NCI-H146 (cell line): ENCODE measurements at places on chromosomes 11 and 22.

DNA sequence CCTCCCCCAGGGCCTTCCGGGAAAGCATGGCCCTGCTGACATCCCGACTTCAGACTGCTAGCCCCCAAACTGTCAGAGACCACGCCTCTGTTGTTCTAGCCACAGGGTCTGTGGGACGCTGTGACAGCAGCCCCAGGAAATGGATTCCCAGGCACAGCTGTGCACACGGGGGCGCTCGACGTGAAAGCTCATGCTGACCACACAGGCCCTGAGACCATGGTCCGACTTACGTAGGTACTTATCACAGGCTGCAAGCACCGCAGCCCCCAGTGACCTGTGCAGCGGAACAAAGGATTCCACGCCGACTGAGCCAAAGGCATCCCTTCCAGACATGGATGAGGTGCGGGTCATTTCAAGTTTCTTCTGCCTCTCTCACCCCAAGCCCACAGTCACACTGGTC, 150.6 kb downstream of the CTTN start:
- DNase-seq = no peak

DNA sequence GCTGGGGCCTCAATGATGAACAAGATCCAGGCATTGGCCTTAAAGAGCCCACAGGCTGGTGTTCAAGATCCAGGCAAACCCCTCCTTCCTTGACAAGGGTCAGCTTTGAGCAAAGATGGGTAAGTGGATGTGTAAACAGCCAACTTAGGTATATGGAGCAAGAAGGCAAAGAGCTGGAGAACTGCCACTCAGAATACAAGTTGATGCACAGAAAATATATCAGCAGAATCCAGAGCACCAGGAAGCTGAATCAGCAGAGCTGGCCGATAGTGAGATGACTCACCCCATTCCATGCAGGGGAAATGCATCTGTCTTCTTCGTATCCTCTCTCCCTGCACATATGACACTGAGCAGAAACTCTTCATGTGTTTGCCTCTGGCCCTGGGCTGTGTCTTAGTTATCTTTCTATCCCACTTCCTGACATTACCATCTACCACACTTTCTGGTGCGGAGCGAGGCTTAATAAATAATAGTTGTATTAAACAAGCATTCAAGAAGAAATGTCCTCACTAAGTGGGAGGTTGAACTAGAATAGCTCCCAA, 57.8 kb downstream of the ENDOD1 start:
- no peak for DNase-seq

DNA sequence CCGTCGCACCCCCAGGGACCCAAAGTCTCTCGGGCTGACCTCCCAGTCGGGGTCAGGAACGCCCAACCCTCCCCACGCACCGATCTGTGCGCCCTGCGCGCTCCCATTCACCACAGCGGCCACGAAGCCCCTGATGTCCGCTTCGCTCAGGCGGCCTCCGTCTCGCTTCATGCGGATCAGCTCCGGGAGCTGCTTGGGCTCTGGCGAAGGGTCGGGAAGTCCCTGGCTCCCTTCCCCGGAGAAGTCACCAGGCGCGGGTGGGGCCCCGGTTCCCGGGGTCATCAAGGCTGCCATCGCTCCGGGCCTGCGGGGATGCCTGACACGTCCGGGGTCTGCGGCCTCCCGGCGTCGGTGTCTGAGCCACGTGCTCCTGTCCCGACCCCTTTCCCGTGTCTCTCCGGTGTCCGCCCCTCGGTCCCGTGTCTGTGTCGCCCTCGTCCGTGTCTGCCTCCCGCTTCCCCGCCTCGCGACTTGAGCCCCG, 356 bp downstream of the TYMP start:
- no peak for DNase-seq

- peak; percentile 16 for DNase-seq
Measured at GRCh38 chr11:20011307-20011951, 148.8 kb downstream of the DBX1 start.

- no peak for DNase-seq
Measured at GRCh38 chr11:46953093-46953492, 16.5 kb downstream of the CSTPP1 start.

DNA sequence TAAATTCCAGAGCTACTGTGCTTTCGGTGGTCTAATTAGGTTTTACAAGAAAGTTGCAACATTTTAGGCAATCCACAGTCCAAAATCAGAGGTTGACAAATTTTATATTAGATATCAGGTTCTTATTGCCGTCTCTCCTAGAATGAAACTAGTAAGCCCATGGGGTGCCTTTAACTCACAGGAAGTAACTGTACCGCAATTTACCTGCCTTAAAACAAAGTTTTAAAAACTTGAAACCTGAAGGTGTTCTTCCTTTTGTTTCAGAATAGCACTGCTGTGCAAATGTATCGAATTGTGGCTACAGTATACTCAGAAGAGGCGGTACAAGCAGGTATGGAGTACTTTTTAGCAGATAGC, 77.2 kb downstream of the PISD start:
- DNase-seq = no peak
